T-helper 2 cell treated with Interferon-gamma antibody and Interleukin-4, amounts not matched to agents 5 μg/mL and 100 μg/mL, for 36 hours (primary cell): ENCODE measurements at places on chromosomes 4 and X.

DNA sequence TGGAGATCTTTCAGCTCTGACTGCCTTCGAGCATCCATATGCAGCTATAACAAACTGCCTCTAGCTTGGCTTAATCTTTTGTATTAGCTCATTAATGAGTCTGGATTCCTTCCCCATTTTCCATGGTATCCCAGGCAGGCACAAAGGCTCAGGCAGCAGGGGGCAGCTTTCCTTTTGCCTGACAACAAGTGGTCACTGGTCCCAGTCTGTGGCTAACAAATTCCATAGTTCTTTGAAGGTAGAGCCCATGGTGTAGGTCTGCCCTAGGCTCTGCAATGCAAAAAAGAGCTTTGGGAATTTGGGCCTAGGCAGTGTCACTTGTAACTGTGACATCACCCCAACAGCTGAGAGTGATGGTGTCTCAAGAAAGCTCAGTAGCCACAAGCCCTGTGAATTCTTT, 234.4 kb upstream of the GPC4 start:
- no peak overlapping the region for H3K4me3 ChIP-seq
- DNase-seq = no peak
- no peaks in the 10 kb centered on the region for H3K36me3 ChIP-seq
- H3K27me3 ChIP-seq = no peaks in the 10 kb centered on the region

DNA sequence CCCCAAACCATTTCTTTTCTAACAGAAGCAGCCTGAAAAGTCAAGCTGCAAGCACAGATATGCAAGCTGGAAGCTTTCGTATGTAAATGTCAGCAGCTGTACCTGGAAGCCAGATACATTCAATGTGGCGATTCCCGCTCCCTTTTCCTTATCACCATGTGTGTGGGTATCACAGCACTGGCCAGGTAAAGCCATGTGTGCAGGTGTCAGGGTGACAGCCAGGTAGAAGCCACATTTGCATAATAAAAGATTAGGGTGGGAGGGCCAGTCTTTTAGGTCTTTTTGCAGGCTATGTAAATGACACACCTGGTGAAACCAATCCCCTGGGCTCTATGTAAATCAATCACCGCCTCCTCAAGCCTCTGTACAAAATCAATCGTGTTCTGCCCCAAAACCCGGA, 50.1 kb downstream of the RXFP1 start:
- no peak overlapping the region for H3K27ac ChIP-seq
- no peaks in the 10 kb centered on the region for H3K4me1 ChIP-seq
- H3K36me3 ChIP-seq = no peaks in the 10 kb centered on the region
- no peak for DNase-seq

DNA sequence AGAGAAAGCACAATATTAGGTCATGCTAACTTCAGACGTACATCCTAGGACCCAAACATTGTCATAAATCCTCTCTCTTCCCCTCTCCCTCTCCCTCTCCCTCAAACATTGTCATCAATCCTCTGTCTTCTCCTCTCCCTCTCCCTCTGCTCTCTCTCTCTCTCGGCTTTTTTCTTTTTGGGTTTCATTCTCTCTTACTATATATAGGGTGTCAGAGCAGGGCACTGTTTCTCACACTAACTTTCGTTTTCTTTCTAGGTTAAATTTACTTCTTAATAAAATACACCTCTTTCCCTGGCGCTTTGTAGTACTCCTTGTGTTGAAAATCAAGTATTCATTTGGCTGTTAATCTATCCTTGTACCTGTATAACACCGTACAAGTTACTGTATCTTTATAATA, 37.0 kb upstream of the HERC5 start:
- no peaks in the 10 kb centered on the region for H3K27me3 ChIP-seq
- H3K36me3 ChIP-seq = peaks cover 31% of the 10 kb centered on the region
- H3K4me1 ChIP-seq = peaks cover 6% of the 10 kb centered on the region
- H3K4me3 ChIP-seq = no peak overlapping the region
- no peak overlapping the region for H3K27ac ChIP-seq

DNA sequence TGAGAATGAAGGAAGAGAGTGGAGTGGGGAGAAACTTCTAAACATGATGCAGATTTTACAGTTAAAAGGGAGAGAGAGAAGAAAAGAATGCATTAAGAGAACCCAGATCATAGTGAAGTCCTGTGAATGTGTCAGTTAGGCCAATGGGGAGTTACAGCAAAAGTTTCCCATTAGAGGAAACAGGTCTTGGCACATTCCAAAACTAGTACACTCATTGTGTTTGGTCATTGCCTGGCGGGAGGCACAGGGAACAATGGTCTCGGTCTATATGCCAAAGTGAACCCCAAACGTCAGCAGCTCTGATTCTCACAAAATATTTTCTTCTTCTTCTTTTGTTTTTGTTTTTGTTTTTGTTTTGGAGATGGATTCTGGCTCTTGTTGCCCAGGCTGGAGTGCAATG, 284.5 kb upstream of the CTSO start:
- no peak for DNase-seq
- H3K4me3 ChIP-seq = no peak overlapping the region
- no peaks in the 10 kb centered on the region for H3K36me3 ChIP-seq
- no peaks in the 10 kb centered on the region for H3K4me1 ChIP-seq
- no peak overlapping the region for H3K27ac ChIP-seq

GRCh38 chrX:123173833-123174232, 10.2 kb upstream of the GRIA3 start:
- H3K27me3 ChIP-seq = no peaks in the 10 kb centered on the region
- no peak overlapping the region for H3K4me3 ChIP-seq

DNA sequence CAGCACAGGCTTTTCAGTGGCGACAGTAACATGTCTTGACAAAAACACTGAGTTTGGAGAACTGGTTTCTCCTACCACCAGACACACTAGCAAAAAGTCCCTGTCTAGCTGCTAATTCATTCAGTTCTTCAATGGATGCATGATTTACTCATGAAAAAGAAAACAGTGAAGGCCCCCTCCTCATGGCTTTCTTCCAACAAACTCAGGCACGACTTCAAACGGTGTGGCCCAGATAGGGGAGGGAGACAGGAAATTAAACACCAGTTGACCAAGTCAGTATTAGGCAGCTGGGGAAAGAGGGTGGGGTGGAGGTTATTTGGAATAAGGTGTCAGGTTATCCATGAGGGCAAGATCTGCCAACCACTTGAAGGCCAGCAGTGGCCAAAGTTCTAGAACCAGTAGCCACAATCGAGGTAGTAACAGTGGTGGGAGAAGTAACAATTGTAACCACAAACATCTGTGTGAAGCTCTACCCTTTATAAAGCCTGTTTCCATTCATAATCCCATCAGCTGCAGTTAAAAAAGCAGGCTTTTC, 60.2 kb downstream of the SEPSECS start:
- no peaks in the 10 kb centered on the region for H3K36me3 ChIP-seq
- DNase-seq = no peak
- H3K27ac ChIP-seq = no peak overlapping the region
- peaks cover 8% of the 10 kb centered on the region for H3K27me3 ChIP-seq
- H3K4me3 ChIP-seq = no peak overlapping the region

DNA sequence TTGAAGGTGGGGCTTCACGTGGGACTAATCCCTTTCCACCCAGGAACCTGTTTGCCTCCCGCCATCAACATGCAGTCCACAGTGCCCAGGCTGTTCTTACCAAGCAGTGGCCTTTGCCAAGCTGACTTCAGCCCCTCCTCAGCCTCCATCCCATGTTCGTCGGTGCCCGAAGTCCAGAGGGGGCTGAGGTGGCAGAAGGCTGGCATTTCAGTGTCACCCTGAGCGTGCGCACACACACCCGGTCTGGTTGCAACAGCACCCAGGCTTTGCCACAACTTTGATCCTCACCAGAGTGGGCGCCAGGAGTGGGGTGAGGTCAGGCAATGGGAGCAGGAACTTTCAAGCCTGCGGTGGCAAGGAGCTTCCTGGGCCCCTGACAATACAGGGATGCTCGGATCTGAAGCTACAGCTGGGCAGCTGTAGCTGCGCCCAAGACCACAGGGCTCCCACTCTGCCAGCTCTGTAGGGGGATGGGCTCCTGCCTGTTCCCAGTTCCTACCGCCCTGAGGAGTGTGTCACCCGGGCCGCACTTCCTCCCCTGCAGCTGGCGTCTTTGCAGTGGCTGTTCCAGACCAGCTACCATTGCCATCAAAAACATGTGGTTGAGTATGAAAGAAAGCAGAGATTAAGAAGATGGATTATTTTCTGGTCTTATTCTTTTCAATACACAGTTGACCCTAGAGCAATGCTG, 428.0 kb downstream of the EPHA5 start:
- no peaks in the 10 kb centered on the region for H3K27me3 ChIP-seq
- no peak overlapping the region for H3K4me3 ChIP-seq
- no peak overlapping the region for H3K27ac ChIP-seq
- H3K36me3 ChIP-seq = no peaks in the 10 kb centered on the region
- H3K4me1 ChIP-seq = no peaks in the 10 kb centered on the region

DNA sequence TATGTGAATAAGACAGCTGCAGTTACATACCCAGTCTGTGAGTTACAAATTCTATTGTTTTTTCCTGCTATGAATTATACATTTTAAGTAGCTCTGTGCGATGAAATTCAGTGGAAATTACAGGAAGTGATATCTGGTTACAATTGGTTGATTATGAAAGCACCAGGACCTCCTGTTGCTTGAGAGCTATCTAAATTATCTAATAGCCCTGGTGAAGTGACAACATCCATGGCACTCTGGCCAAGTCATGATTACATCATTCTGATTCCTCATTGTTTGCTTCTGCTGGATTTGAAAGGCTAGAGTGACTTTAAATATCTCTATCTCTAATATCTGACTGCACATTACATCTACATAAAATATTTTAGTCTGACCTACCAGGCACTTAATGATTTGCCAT, 515.0 kb downstream of the CFAP47 start:
- H3K4me1 ChIP-seq = no peaks in the 10 kb centered on the region
- no peak overlapping the region for H3K4me3 ChIP-seq
- DNase-seq = no peak
- no peaks in the 10 kb centered on the region for H3K36me3 ChIP-seq
- no peak overlapping the region for H3K27ac ChIP-seq

- no peak overlapping the region for H3K4me3 ChIP-seq
- H3K27ac ChIP-seq = no peak overlapping the region
Measured at GRCh38 chr4:25930731-25931354, 16.8 kb downstream of the SMIM20 start.

- H3K4me1 ChIP-seq = no peaks in the 10 kb centered on the region
- H3K27me3 ChIP-seq = peaks cover 3% of the 10 kb centered on the region
- H3K4me3 ChIP-seq = no peak overlapping the region
- no peaks in the 10 kb centered on the region for H3K36me3 ChIP-seq
- DNase-seq = no peak
Measured at GRCh38 chr4:99714179-99714578, 56.6 kb upstream of the C4orf54 start.

- no peak overlapping the region for H3K4me3 ChIP-seq
- no peak overlapping the region for H3K27ac ChIP-seq
- H3K4me1 ChIP-seq = no peaks in the 10 kb centered on the region
- no peak for DNase-seq
- H3K27me3 ChIP-seq = no peaks in the 10 kb centered on the region
Measured at GRCh38 chr4:136687118-136687517, 845.2 kb downstream of the PCDH18 start.

GRCh38 chr4:121192480-121192879, 28.4 kb upstream of the TNIP3 start:
- H3K4me1 ChIP-seq = peaks cover 44% of the 10 kb centered on the region
- H3K27ac ChIP-seq = no peak overlapping the region
- peaks cover 9% of the 10 kb centered on the region for H3K27me3 ChIP-seq
- H3K36me3 ChIP-seq = no peaks in the 10 kb centered on the region
- peak overlapping the region; percentile 58 for H3K4me3 ChIP-seq
